ENCODE measurements at places on chromosomes 5 and 9. TPM values are rescaled to one million over a fixed set of nuclear protein-coding genes. Genes with fewer than 3 reads are reported as not detected.

GRCh38 chr5:172858990-172859811, 25.1 kb downstream of the ERGIC1 start:
- peak; percentile 82 for DNase-seq

DNA sequence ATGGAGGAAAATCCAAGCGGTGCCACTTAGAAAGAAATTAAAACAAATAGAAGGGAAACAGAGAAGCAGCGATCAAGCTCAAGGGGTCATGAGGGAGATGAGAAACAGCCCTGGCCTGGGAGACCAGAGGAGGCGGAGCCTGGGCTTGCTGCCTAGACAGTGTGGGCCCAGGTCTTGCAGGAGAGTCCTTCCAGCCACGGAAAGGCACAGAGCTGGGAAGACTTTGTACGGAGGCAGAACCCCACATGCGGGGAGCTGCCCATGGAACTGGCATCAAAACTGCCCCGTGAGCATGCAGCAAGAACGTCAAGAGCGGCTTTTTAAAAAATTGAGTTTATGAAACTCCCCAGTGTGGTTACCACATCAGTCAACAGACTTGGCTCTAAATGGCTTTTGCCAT, 119.4 kb downstream of the IRX1 start:
- DNase-seq: no peak

- DNase-seq: no peak
Observed at GRCh38 chr5:58346041-58346440, 113.8 kb downstream of the PLK2 start.

DNA sequence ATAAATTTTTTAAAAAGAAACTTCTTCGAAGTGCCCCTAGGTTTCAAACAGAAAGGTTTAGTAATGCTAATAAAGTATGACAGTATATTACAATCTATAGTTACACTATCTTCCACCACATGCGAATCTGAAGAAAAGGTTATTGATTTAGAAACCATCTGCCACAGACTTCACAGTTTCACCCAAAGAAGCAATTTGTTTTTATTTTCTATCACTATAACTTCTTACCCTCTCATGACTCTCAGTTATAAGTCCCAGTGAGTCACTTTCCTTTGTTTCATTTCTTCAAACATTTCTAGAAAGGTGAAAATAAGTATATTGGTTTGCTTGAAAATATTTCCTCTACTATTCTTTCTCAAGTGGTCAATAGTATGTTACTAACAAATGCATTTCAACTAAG, 93.6 kb downstream of the MCTP1 start:
- DNase-seq: no peak

DNA sequence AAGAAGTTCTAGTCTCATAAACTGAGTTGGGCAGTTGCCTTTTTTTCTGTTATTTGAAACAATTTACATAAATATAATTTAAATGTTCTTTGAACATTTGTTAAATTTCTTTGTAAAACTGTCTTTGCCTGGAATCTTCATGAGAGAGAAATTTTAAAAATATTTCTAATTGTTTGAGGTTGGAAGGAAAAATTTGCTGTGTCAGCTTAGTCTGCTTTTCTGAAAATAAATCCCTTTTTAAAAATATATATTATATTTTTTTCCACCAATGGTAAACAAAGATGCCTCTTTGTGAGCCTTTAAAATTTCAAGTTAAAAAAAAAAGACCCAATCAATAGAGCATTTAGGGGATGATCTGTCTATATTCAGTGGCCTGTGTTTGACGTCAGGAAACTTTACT, 542.7 kb downstream of the KIF4B start:
- no peak for DNase-seq

GRCh38 chr5:179227580-179228311, 117.5 kb downstream of the ADAMTS2 start:
- peak; percentile 71 for DNase-seq

GRCh38 chr5:174505621-174506020, 218.8 kb upstream of the MSX2 start:
- DNase-seq: no peak

DNA sequence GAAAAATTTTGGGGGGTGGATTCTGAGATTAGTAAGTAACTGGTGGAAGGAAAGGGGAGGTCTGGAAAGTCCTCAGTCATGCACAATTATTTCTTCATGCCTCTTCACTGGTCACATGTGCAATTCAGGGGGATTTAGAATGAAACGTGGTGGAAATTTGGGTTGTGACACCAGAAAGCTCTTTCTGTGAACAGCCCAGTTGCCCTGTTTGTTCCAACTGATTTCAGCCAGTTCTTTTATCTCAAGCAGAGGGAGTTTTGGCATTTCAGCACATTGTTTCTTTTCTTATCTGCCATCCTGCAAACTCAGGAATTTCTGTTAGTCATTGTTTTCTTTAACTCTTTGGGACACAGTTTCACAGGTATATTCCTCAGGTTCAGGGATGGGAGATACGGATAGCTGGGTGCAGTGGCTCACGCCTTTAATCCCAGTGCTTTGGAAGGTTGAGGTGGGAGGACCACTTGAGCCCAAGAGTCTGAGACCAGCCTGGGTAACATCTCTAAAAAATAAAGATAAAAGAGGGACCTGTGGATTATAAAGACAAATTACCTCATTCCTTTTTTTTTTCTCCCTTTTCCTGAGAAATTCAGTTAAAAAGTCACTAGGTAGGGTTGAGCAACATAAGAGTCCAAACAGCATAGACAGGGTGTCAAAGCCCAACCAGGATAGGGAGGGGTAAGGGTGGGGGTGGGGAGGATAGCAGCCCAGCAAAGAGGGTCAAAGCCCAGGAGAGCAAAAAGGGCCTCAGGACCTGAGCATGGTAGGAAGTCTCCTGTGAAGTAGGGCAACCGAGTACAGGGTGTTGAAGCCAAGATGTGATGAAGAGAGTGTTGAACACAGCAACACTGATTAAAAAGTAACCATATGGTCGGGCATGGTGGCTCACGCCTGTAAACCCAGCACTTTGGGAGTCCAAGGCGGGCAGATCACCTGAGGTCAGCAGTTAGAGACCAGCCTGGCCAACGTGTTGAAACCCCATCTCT, 5.4 kb upstream of the B4GALT1 start:
- DNase-seq: no peak

DNA sequence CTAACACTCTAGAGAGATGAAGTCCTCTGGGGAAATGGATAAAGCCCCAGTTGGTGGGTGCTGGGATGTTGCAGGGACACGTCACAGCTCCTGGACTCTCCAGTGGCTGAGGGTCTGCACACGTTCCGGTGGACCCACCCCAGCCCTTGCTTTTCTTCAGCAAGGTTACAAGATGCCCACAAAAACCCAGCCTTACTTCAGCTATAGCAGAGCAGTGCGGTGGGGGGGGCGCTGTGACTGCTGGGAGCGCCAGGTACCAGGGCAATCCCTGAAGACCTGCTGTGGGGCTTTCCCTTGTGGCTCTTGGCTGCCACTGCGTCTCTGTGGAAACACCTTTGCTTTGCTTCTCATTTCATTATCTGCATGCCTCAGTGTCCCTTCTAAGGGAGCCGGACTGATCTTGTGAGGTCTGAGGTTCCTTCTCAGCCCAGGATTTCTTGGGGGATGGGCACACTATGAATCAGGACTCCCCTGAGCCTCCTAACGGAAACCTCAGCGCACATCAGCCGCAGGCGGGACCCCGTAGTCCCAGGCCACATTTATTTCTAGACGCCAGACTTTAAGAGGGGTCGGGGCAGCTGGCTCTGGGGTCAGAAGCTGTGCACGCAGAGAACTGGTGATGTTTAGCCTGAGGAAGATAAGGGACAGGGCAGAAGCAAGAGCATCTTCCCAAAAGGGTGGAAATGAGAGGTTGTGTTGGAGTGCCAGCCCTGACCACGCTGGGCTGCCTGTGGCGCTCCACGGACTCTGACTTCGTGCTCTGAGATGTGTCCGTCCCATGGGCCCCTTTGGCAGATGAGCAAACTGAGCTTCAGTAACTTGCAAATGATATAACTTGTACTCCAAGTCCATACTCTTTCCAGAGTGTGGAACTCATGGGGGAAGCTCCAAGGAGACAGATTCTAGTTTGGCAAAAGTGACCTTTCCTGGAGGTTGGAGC, 106.8 kb downstream of the WNK2 start:
- DNase-seq: no peak

GRCh38 chr5:142181096-142181495, 72.5 kb downstream of the NDFIP1 start:
- peak; percentile 70 for DNase-seq

NDUFS6 gene
- 78.6 TPM for total RNA-seq

TAF1L gene
- total RNA-seq: not detected

DMRTA1 gene
- 0.38 TPM for total RNA-seq
